Upper lobe of right lung (tissue), 1 donor: ENCODE measurements at places on chromosomes 11 and 22. TPM values are rescaled to one million over a fixed set of nuclear protein-coding genes. Genes with fewer than 3 reads are reported as not detected.

DNA sequence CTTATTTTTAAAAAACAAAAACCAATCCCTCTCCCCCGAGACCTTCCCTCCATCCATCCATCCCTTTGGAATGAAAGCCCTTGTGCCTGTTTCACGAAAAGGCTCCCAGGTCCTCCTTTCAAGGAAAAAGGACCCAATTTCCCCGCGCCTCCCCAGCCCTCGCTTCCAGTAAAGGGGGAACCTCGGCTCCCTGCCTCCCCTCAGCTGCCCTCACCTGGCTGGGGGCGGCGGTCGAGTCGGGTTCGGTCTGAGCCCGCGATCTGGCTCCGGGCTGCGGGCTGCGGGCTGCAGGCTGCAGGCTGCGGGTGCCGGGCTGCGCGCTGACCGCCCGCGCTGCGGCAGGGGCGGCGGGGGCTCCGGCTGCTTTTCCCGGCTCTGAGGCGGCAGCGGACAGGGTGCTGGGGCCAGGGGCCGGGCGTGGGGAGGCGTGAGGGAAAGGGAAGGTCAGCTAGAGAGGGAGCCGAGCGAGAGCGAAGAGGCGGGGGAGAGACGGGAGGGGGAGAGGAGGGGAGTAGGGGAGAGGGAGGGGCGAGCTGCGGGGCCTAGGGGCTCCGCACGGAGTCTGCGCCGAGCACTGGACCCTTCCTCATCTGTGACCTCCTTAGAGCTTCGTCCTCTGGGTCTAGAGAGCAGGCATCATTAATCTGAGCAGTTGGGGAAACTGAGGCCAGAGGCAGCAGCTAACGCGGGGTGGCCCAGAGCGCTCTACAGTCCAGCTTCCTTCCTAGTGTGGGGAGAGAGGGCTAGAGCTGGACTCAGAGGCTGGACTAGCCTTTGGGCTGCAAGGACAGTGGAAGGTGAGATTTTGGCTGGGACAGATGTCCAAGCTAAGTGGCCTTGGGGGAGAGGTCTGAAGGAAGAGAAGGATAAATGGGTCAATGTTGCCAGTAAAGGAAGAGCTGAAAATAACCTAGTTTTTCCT lies at the start of gene C1QTNF4:
Gene C1QTNF4, minus strand, starts transcription at position 478 of the 922 bp plus-strand sequence. CDS start 3,601 bp downstream, outside the sequence.
- H3K36me3 ChIP-seq, result no peaks in the 10 kb centered on the region
- H3K27me3 ChIP-seq, result peaks cover 34% of the 10 kb centered on the region
- no peak within 1 kb of the TSS for H3K27ac ChIP-seq

GRCh38 chr11:61731952-61732675 lies 20.3 kb upstream of the MYRF start:
- H3K4me1 ChIP-seq, result peaks cover 8% of the 10 kb centered on the region
- H3K27ac ChIP-seq, result no peak overlapping the region
- no peak overlapping the region for H3K4me3 ChIP-seq
- no peak for DNase-seq

GRCh38 chr11:2911785-2912391 lies 17.3 kb downstream of the PHLDA2 start:
- DNase-seq, result no peak
- no peaks in the 10 kb centered on the region for H3K27me3 ChIP-seq
- H3K4me3 ChIP-seq, result no peak overlapping the region
- H3K4me1 ChIP-seq, result peaks cover 4% of the 10 kb centered on the region
- no peaks in the 10 kb centered on the region for H3K36me3 ChIP-seq

- peak overlapping the region; percentile 14 for H3K27ac ChIP-seq
- DNase-seq, result no peak
- no peaks in the 10 kb centered on the region for H3K27me3 ChIP-seq
- no peak overlapping the region for H3K4me3 ChIP-seq
- no peaks in the 10 kb centered on the region for H3K36me3 ChIP-seq
These were observed 10.1 kb upstream of the GAB2 start for GRCh38 chr11:78427615-78428265.

- H3K27me3 ChIP-seq, result no peaks in the 10 kb centered on the region
- H3K36me3 ChIP-seq, result no peaks in the 10 kb centered on the region
- no peak overlapping the region for H3K27ac ChIP-seq
- peaks cover 39% of the 10 kb centered on the region for H3K4me1 ChIP-seq
These were observed 4.4 kb downstream of the BCR start for GRCh38 chr22:23184764-23185113.

The KRTAP5-8 gene
- total RNA-seq, result not detected

DNA sequence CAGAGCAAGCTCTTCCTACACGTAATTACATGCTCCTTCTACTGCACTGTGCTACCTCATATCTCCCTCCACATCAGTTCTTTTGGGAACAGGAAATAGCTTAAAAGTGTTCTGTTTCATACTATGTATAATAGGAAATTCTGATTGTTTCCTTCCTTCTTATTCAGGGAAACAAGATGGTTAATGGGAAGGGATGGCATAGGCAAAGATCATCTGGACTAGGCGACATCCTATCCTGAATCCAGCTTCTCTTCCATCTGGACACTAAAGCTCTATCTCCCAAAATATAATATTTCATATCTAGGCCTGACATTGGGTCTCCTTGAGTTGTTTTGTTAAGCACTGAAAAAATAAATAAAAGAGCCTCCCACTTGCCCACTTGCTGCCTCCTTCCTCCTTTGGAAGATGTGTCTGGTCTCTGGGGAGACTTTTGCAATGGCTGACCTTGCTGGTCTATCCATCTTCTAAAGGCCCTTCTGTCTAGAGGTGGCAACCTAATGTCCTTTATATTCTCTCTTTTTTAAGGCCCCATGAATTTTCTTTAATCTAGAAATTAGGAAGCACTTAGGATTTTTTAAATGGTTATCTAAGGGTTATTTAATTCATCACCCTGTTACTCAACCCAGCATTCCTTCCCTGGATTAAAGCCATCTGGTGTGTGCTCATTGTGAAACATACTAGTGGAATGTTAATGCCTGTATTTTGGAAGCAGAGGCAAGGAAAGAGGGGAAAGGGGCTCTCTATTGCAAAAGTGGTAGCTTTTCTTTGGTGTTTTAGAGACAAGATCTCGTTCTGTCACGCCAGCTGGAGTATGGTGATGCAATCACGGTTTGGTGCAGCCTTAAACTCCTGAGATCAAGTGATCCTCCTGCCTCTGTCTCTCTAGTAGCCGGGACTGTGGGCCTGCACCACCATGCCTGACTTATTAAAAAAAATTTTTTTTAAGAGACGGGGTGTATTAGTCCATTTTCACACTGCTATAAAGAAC lies 20.6 kb downstream of the CLMP start:
- H3K4me3 ChIP-seq, result no peak overlapping the region
- DNase-seq, result no peak
- peak overlapping the region; percentile 56 for H3K27ac ChIP-seq
- H3K36me3 ChIP-seq, result no peaks in the 10 kb centered on the region

DNA sequence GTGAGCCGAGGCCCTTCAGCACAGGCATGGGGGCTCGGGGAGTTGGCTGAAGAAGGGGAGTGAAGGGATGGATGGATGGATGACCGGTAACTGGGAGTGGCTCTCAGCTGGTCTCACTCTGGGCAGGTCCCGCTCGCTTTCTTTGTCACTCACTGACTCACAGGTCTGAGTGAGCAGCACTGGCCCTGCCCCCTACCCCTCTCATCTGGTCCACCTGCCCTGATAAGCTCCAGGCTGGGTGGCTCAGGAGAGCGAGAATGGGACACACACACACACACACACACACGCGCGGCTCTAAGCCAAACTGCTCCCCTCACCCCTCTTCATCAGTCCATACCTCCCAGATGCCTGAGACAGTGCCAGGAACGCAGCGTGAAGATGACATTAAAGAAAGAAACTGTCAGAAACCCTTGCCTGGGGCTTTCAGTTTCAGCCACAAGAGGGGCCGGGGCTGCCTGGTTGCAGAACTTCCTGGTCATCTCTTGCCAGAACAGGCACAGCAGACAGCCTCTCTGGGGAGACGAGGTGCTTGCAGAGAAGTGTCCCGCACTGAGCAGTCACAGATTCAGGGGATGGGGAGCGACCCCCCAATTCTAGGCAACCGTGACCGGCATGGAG lies 16.5 kb upstream of the SHISAL1 start:
- H3K27ac ChIP-seq, result no peak overlapping the region
- H3K27me3 ChIP-seq, result peaks cover 59% of the 10 kb centered on the region
- DNase-seq, result no peak
- H3K4me1 ChIP-seq, result peaks cover 6% of the 10 kb centered on the region

GRCh38 chr11:130550150-130550549 lies 101.7 kb downstream of the ADAMTS15 start:
- no peak for DNase-seq
- H3K27me3 ChIP-seq, result no peaks in the 10 kb centered on the region
- peaks cover 17% of the 10 kb centered on the region for H3K4me1 ChIP-seq

GRCh38 chr11:49533204-49533603 lies 324.8 kb upstream of the FOLH1 start:
- H3K4me1 ChIP-seq, result no peaks in the 10 kb centered on the region
- no peak overlapping the region for H3K4me3 ChIP-seq
- no peak for DNase-seq
- no peak overlapping the region for H3K27ac ChIP-seq
- no peaks in the 10 kb centered on the region for H3K36me3 ChIP-seq
- no peaks in the 10 kb centered on the region for H3K27me3 ChIP-seq

- DNase-seq, result no peak
- no peak overlapping the region for H3K27ac ChIP-seq
- no peak overlapping the region for H3K4me3 ChIP-seq
- no peaks in the 10 kb centered on the region for H3K4me1 ChIP-seq
These were observed 1077.9 kb downstream of the DLG2 start for GRCh38 chr11:84549217-84549616.

The C11orf97 gene
- total RNA-seq, result not detected

DNA sequence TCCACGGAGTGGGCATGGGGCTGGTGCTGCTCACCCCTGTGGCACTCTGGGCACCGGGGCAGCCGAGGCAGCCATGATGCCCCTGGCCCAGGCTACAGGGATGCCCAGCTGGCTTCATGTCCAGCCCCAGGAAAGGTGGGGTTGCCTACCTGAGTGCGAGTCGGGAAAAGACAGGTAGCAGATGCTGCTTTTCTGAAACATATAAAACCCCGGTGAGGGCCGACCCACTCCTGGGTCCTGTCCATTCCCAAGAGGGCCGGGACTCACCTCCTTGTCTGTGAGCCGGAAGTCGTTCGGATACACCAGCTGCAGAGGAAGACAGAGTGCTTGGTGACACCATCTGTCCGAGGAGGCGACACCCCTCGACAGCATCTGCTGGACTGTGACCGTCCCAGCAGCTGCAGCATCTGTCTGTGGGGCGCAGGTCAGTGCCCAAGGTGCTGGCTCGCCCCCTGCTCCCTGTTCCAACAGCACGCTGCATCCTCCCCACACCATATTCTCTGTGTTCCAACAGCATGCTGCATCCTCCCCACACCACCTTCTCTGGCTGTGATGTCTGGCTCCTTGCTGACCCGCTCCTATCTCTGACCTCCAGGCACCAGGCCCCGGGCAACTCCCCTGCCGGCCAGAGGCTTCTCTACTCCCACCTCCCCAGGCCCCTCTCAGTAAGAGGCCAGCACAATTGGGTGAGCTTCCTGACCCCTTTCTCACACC lies 8.0 kb downstream of the DENND6B start:
- H3K27me3 ChIP-seq, result no peaks in the 10 kb centered on the region
- H3K27ac ChIP-seq, result no peak overlapping the region
- peaks cover 11% of the 10 kb centered on the region for H3K4me1 ChIP-seq
- DNase-seq, result peak; percentile 61
- no peak overlapping the region for H3K4me3 ChIP-seq

GRCh38 chr22:44543781-44544477 lies 45.9 kb upstream of the RTL6 start:
- H3K4me3 ChIP-seq, result no peak overlapping the region
- H3K27me3 ChIP-seq, result peaks cover 15% of the 10 kb centered on the region
- DNase-seq, result peak; percentile 46
- H3K36me3 ChIP-seq, result no peaks in the 10 kb centered on the region

DNA sequence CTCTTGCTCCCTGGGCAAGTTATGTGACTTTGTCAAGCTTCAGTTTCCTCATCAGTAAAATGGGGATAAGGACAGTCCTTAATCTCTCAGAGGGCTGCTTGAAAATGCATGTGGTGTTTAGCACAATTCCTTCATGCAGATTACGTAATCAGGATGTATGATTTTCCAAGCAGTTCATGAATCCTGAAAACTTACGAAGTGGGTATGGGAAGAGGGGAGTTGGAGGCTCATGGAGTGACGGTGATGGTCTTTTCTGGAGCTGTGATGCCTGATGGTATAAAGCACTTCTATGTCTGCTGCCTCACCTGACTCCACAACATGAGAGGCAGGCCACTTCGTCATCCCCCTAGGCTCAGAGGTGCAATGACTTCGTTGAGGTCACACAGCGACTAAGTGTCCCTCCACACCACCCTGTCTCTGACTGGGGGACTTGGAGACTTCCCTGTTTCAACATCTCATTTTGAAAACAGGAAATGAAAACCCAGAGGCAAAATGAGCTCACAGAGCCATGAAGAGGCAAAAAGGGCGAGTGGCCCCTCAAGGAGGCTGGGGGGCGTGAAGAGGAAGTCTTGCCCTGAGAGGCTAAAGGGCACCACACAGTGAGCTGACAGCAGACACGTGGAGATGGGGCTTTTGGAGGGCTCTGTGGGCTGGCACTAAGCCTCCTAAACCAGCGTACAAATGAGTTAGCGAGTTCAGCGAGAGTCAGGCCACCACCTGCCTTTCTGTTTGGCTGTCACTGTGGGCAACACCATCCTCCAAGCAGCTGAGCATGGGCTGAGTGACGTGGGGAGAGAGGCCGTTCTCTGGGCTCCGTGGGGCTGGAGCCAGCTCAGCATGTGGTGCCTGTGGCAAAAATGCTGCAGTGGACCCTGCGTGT lies 10.1 kb downstream of the MCM5 start:
- H3K36me3 ChIP-seq, result peaks cover 77% of the 10 kb centered on the region
- DNase-seq, result peak; percentile 81
- peak overlapping the region; percentile 45 for H3K27ac ChIP-seq
- H3K4me3 ChIP-seq, result no peak overlapping the region
- no peaks in the 10 kb centered on the region for H3K27me3 ChIP-seq

The GGTLC2 gene
- total RNA-seq, result 6.5 TPM

- no peaks in the 10 kb centered on the region for H3K36me3 ChIP-seq
- DNase-seq, result no peak
- no peak overlapping the region for H3K27ac ChIP-seq
- H3K4me3 ChIP-seq, result no peak overlapping the region
- H3K27me3 ChIP-seq, result peaks cover 27% of the 10 kb centered on the region
These were observed 6.4 kb upstream of the TENM4 start for GRCh38 chr11:79447038-79447786.

DNA sequence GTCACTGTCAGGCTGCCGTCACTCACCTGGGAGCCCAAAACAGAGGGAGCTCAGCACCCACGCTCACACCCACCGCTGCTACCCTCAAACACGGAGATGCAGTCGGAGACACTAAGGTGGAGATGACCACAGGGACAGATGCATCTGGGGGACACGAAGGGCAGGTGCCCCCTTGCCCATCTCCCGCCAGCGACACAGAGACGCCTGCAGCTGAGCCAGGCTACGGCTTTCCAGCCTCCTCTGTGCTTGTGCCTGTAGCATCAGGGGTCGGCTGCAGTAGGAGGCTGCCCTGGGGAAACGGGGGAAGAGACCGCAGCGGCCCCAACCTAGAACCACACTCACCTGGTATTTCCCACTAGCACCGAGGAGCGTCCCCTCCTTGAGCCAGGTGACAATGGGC lies 19.3 kb downstream of the IGSF9B start:
- no peak overlapping the region for H3K4me3 ChIP-seq
- H3K27ac ChIP-seq, result no peak overlapping the region
- no peaks in the 10 kb centered on the region for H3K27me3 ChIP-seq

The FAM83F gene
- 0.35 TPM for total RNA-seq

- peaks cover 28% of the 10 kb centered on the region for H3K4me1 ChIP-seq
- no peak for DNase-seq
- peak overlapping the region; percentile 6 for H3K27ac ChIP-seq
- H3K36me3 ChIP-seq, result no peaks in the 10 kb centered on the region
These were observed 74.5 kb upstream of the CSNK2A3 start for GRCh38 chr11:11427542-11427941.

The INS gene
- total RNA-seq, result not detected
